Frontal cortex (tissue), 4 donors: ENCODE measurements at places on chromosomes 12 and 14.
A peak's percentile ranks its signal among the peaks of the same experiment; 100 is the strongest.

DNA sequence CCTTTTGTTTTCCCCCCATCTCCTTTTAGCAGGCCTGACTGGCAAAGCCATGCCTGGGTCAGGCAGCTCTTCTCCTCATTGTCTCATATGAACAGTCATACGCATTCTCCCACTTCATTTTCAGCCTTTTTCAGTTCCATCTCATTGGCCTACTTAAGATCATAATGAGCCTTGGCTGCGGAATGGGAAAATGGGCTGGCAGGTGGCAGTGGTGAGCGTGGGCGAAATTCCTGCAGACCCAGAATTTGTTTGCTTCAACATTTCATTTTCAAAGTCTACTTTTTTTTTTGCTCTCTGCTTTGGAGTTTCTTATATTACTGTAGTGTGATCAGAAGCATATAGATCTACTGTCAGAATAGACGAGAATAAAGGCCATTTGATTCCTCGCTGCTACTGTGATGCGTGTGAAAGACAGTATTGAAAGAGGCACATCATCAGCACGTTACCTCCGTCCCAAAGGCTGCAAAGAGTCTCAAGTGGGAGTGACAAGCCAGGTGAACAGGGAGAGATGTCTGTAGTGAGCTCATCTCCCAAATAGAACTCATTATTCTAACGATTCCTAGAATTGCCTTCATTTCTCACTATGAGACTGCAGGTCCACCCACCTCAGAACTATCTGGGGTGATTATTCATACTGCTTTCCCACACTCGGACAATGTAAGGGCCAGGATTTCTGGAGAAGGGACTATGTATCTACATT, 73.7 kb downstream of the TBK1 start:
- DNase-seq = no peak

GRCh38 chr14:92959761-92960680, 37.1 kb downstream of the CHGA start:
- DNase-seq = no peak

- DNase-seq = no peak
These were observed 176.6 kb downstream of the ALG10 start for GRCh38 chr12:34198924-34199323.

DNA sequence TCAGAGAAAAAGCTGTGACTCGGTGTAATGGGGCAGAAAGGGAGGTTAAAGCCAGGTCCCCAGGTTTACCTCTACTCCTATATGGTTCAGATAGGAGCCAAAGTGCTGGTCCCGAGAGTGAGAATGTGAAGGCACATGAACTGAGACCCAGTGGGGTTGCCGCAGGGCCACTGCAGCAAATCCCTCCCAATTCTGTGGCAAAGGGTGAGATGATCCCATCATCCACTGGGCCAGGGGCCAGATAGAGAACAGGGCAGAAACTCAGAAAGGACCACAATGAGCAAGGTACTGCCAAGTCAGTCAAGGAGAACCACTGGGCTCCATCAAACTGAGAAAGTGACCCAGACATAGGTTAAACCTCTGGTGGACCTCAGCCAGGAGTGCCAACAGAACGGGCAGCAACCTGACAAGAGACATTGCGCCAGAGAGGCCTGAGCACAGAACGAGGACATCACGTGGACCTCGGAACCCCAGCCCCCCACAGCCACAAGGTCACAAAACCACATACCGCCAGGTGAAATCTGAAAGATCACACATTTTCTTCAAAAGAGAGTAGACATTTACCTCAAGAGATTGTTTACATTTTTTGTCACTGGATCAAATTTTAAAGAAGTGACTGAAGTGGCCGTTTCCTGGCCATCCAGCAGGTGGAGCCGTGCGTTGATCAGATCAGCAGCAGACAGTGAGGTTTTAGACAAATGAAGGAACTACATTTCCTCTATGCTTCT, 20.5 kb upstream of the ITPR2 start:
- peak; percentile 66 for DNase-seq

DNA sequence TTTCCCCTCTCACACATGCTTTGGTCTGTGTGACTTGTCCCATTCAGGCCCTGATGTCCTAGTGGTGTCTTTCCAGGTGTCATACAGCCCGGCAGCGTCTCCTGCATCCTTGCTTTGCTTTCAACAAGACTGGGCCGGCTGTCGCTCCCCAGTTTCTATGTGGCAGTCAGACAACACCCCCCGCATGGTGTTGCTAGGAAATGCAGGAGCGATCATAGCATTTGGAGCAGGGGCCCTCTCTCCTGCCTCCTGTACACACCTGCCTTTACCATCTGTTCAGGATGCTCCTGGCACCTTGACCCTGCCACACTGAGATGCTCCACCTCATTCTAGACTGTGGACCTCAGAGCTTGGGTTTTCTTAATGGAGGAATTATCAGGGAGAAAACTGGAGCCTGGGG, 29.5 kb downstream of the CACNA1C start:
- DNase-seq = no peak

DNA sequence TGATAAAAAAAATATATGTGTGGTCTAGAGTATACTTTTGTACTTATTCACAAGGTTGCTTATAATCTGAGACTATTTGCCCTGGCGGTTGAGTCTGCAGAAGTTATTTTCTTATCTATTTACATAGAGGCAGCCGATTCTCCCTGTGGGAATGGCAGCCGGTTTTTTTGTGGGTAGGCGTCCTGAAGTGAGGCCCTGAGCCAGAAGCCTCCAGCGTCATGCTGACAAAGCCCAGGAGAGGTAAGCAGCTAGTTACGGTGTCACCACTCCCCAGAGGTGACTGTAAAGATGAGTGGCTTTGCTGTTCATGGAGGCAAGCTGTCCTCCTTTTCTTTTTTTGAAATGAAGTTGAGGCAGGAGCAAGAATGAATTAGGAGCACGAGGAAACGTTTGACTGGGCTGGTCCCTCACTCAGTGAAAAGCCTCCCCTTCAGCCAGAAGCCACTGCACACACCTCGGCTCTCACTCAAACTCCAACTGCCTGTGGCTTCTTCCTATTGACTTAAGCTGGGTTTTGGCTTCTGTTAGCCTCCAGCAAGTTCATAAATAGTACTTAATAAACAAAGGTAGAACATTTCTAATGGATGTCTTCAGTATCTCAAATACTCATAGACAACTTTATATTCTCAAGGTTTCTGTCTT, 21.5 kb downstream of the PAX9 start:
- no peak for DNase-seq

DNA sequence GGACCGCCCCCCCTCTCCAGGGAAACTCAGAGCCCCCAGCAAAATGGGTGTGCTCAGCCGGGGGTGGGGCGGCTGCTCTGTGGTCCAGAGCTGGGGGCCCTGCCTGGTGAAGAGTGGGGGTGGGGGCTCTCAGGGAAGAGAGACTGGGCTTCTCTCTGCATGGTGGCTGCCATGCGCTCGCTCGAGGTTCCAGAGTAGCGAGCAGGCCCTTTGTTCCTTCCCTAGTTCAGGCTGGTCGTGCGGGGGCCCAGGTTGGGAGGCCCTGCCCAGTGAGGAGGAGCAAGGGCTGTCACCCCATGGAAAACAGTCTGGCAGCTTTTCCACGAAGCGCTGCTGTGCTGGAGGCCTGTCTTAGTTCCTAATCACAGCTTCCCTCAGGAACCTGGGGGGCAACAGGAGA, 134.6 kb downstream of the AEBP2 start:
- no peak for DNase-seq

GRCh38 chr12:42320796-42321195, 5.1 kb downstream of the ZCRB1 start:
- no peak for DNase-seq

- DNase-seq = no peak
These were observed 80.1 kb upstream of the IFNG-AS1 start for GRCh38 chr12:67909091-67909531.

DNA sequence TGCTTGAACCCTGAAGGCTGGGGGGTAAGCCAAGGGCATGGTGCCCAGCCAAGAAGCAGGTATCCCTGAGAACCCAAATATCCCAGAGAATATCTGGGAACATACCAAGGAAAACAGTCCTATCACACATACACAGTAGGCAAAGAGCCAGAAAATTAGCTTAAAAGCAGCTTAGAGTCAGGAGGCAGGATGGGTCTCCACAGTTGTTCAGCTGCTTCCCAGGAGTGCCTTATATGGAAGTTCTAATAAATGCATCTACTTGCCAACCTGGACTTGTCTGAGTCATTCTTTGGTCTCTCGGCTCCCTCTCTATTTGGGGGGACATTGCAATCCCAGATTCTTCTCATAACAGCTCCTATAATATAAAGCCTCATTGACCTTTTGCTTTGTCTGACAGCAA, 9.0 kb upstream of the GPR135 start:
- no peak for DNase-seq

GRCh38 chr14:44149597-44149996, 357.5 kb downstream of the FSCB start:
- no peak for DNase-seq

DNA sequence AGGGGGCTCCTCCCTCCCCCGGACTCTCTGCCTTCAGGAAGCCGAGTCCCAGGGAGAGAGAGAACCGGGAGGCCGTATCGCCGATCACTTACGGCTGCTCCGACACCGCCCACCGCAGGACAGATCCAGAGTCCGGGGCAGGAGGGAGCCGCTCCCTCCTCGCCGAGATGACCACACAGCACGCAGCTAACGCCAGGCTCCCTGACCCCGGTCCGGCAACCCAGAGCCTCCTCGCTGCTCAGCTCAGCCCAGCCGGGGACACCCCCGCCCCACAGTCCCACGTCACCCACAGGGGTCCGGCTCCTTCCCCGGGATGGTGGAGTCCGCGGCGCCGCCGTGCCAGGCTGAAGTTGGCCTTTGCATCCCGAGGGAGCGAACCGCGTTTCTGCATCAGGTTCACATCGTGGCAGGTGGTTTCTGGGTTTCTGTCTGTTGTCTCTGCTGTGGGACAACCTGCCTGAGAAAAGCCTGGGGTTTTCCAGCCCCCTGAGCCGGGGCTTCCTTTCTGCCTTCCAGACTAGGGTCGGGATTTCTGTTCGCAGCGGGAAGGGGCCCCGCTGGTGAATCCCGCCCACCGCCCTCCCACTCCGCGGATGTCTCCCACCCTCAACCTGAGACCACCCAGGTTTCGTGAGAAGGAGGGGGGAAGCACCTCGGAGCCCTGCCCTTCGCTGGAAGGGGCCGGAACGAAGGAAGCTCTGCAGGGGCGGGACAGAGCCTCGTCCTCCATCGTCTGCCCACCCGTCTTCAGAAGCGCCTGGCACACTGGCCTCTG, 61.2 kb downstream of the NOC4L start:
- no peak for DNase-seq

DNA sequence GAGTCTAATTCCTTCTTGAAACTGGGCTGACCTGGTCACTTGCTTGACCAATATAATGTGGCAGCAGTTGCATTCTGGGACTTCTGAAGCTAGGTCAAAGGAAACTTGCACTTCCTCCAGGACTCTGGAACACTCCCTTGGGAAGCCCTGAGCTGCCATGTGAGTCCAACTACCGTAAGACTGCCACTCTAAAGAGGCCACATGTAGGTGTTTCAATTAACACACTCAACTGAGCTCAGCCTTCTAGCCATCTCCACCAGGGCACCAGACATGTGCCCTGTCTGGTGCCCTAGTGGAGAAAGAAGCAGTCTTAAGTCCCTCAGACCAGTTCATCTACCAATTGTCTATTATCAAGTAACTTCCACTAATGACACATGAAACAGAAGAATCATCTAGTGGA, 6.1 kb upstream of the TEP1 start:
- no peak for DNase-seq

GRCh38 chr12:4478933-4479332, 33.3 kb upstream of the FGF6 start:
- DNase-seq = no peak

DNA sequence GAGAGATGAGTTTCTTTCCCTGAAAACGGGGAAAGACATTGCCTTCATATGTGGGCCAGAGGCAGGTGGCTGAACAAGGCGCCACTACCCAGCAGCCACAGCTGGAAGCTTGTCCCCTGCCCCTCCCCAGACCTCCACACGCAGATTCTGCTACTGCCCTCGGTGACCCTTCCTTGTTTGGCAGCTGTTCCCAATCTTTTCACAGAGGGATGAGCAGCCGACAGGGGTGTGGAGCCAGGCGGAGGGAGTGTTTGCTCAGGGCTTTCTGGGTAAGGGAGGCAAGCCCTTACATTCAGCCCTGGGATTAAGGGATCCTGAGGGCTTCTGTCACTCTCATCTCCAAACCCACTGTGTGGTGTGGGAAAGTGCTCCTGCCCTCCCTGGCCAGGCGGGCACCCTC, 4.5 kb upstream of the KRT4 start:
- no peak for DNase-seq

DNA sequence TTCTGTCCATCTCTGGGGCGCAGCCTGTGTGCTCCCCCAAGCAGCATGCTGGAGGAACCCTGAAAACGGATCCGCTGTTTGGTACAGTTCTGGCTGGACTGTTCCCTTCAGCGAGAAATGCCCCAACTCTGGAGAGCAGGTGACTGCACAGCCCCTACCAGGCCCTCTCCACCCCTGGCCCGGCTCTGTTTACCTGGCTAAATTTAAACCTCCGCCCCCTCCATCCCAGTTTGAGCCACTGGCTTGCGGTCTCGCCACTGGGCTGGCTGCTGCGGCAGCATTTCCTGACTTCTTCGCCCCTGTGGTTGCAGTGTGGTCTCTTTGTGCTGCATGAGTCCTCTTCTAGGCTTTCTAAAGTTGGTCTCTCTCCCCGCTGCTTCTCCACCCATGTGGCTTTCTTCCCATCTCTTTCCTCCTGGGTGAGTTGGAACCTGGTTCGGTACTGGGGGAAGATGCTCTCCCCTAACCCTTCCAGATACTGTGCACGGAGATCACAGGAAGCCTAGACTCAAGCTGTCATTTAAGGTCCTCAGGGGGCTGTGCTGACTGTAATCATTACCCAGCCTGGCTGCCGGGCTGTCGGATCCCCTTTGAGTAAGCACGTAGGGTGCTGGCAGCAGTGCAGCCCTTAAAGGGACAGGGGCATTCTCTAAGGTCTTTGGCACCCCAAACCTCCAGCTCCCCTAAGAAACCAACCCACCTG, 60.6 kb downstream of the FBXL14 start:
- DNase-seq = no peak

GRCh38 chr12:49901986-49902385, 1.7 kb downstream of the FAIM2 start:
- DNase-seq = no peak

DNA sequence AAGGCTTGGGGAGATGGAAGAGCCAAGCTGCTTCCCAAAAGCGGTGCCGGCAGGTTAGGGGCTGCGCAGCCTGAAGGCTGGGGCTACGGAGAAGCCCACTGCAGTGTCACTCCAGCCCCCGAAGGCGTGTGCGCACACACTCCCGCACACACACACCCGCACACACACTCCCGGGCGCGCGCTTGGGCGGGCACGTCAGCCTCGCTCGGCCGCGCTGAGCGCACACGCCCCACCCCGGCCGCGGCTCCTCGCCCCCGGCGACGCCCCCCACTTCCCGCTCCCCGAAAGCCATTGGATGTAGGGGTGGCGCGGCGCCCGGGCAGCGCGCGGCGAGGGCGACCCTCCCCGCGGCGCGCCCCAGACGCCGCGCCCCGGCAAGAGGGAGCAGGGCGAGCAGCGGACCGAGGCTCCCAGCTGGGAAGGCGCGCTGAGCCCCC, at the start of gene KCNK10:
Gene KCNK10, minus strand, starts transcription at position 184 of the 437 bp plus-strand sequence. CDS start 471 bp downstream, outside the sequence.
- DNase-seq = peak; percentile 52
